ENCODE measurements at places on chromosomes 16 and 17.

DNA sequence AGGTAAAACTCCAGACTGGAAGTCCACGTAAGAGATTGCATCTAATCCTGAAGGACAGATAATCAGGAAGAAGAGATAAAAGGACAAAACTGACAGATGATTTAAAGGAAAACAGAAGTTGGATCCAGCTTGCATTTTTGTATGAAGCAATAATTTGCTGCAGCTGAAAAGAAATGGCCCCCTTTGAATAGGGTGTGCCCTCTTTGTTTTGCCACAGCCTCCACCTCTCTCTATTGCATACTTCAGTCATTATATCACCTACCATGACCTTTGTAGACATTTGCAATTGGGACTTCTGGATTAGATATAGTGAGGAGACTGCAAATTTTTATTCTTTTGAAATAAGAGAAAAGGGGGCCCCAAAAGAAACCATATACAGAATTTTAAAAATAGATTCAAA lies 8.1 kb downstream of the NOG start:
- DNase-seq: no peak

DNA sequence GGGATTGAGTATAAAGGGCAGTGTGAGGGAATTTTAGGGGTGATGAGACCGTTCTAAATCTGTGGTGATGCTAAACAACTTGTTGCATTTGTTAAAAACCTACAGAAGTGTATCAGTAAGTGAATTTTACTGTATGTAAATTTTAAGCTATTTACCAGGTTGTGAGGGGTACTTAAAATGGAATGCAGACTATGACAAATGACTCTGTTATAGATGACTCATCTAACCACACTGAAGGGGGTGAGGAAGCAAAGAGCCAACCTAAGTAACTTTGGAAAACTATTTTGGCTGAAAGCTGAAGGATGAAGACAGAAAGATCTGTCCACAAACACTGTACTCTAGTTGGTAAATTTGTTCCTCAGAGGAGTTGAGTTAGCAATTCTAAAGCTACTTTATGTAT lies 5.3 kb upstream of the MKS1 start:
- no peak for DNase-seq

DNA sequence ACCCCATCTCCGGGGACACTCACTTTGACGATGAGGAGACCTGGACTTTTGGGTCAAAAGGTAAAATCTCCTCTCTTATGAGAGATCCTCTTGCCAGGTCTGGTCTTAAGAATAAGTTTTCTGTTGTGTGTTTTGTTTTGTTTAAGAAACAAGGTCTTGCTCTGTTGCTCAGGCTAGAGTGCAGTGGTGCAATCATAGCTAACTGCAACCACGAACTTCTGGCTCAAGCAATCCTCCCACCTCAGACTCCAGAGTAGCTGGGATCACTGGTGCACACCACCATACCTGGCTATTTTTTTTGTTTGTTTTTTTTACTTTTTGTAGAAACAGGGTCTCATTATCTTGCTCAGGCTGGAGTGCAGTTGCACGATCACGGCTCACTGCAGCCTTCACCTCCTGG lies 4.1 kb downstream of the MMP25 start:
- DNase-seq: no peak

DNA sequence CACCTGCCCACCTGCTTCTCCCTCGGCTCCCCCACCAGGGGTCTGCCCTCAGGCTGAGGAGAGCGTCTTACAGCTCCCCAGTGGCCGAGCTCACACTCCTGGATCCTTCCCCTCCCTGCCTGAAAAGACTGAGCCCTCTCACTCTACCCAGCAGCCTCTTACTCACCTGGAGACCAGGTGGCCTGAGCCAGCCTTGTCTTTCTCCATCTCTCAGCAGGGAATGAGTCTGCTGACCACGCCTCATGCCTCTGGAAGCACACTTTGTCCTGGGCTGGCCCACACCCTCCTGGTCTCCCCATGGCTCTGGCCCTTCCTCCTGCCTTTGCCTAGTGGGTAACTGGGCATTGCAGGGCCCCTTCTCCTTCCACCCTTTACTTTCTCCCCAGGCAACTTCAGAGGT lies 177.2 kb downstream of the ENGASE start:
- no peak for DNase-seq

DNA sequence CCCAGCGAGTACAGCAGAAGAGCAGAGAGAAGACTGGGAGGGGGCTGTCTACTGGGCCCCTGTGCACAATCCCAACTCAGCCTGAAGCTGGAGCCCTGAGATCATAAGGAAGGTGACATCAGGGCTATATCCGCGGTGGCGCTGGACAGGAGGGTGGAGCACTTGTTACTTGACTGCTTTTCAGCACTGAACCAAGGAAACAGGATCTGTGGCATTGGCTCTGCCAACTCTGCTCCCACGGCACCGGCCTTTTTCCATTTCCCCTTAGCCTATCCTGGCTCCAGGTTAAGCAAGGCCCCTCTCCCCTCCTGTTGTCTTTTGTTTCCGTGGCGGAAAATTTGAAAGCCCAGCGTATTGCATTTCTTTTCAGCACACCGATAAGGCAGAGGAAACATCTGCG lies 125.0 kb upstream of the IRX3 start:
- DNase-seq: no peak

- no peak for DNase-seq
Observed at GRCh38 chr17:61360318-61360943, 39.2 kb upstream of the TBX2 start.
